ENCODE measurements at places on chromosomes 7 and 10.

DNA sequence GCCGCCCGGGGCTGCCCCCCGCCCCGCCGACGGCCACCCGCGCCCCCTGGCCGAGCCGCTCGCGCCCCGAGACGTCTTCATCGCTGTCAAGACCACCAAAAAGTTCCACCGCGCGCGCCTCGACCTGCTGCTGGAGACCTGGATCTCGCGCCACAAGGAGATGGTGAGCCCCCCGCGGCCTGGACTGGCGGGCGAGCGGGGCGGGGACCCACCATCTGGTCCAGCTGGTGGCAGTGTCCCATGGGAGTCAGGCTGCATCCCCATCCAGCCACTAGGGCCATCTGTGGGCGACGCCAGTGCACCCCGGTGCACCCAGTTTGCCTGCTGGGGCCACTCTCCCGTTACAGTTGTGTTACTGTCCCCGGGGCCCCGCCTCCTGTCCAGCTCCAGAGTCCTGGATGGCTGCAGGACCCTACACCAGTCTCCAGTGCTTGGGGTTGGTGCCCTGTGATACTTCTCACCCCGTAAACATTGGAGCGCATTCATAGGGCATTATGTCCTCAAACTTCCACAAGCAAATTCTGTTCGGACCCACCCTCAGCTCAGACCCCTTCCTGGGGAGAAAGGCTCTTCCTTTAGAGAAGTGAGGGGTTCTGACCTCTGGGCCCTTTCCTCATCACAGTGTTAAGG, 672 bp downstream of the LFNG start:
- no peak for DNase-seq

- DNase-seq: no peak
Observed at GRCh38 chr7:56538541-56539429, 422.6 kb upstream of the NUPR2 start.

DNA sequence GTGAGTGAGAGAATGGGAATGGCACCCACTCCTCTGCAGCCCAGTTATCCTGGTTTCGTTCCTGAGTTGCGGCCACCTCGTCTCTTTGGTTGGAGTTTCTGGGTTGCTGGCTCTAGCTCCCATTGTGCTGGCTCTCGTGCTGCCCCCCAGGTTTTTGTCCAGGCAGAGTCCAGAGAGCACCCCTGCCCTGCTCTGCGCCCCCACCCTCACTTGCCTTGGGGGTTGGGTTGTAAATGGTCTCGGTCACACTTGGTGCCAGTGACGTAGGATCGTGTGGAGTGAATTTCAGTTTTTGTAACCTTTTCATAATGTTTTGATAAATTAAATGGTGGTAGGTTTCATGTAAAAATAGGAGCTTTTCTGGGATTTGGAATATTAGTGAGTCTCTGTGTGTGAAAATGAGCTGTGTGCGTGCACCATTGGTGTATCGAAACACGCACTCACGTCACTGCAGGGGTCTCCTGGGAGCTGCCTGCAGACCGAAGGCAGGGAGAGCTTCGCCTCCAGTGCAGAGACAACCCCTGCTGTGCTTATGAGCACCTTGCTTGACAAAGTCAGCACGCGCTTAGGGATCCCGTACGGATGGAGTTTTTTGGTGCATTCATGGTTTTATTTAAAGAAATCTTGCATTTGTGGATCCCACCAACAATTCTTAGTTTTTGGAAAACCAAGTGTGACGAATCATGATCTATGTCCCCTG, 32.9 kb downstream of the PFKP start:
- DNase-seq: no peak

- DNase-seq: no peak
Observed at GRCh38 chr10:106301146-106301545, 863.4 kb downstream of the SORCS1 start.

DNA sequence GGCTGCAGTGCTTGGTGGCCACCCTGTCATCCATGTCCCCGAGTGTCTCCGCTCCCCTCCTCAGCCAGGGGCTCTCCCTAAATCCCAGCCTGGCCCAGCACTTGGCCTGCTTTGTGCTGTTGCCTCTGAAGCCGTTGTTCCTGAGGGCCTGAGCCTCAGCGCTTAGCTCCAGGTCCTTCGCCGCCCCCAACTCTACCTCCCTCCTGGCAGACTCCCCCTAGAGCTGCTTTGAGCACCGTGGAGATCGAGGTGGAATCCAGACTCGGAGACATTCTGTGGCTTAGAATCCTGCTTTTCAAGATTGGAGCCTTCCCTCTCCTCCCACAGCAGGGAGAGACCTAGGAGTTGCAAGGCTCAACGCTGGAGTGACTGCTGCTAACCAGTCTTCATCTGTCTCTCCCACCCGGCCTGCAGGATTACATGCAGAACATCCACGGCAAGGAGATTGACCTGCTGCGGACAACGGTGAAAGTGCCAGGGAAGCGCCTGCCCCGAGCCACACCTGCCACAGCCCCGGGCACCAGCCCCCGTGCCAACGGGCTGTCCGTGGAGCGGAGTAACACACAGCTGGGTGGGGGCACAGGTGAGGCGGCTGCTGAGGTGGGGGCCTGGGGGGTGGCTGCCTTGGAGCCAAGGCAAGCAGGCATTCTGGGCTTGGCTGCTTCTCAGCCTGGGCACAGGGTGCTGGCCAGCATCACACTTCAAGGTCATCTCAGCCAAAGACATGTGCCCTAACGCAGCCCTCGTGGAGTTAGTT, 33.3 kb downstream of the GBX1 start:
- DNase-seq: no peak

DNA sequence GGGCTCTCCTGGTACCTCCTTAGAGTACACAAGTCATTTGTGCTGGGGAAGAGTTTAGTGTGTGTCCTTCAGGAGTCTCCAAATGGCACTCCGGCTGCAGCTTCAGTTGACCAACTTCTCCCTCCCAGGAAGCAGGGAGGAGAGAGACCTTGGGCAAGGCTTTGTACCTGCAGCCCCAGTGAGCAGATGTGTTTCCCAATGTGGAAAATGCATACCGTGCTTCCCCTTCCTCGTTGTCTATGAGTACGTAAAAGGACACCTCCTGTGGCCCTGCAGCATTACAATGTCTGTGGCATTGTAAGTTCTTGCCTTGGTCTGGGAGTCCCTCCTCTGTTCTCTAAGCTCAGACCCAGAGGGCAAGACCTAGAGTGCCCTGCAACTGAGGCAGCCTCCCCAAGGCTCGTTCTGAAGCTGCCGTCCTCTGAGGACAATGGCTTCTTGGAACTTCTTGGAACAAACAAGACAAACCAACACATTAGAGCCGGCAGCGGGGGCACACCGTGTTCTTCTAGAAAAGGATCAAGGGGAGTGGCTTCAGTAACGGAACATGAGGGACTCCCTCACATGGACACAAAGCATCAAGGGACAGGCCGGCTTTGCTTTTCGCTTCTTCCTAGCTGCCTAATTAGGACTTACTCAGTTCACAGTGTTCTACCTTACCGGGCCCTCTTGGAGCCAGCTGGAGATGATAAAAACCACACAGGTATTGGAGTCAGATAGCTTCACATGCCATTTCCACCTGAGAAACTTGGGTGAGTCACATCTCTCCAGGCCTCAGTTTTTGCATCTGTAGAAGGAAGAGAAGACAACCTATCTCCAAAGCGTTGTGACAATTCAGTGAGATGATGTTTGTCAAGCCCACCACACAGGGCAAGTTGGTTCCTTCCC, 20.9 kb upstream of the PPA1 start:
- no peak for DNase-seq

- no peak for DNase-seq
Observed at GRCh38 chr10:121886997-121887622, 40.7 kb downstream of the ATE1 start.

- DNase-seq: no peak
Observed at GRCh38 chr7:133829336-133829897, 297.7 kb upstream of the LRGUK start.

DNA sequence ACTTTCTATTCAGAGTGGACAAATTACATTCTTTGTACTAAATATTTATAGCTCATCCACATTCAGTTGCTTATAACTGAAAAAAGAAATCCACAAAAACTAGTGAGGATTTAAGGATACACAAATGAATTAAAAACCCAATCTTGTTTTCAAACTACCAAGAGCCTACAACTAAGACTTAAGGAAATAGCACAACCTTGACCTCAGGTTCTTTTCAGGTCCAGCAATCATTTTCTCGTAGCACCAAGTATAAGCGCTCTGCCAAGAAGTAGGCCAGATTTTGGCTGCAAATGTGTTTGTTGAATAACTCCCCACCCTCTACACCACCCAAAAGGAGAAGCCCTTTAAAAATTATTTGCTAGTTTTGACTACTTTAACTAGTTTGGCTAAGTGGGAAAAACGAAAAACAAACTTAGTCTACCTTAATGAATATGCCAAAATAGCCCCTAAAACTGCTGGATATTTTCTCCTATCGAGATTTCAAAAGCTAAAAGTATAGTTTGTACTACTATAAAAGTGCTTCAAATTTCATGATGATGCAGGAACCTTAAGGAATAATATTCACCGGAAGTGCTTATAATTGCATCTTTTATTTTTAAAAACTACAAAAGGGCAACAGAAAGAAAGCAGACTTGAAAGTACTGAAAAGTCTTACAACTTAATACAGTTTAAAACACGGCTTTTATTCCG, 2.7 kb upstream of the KMT2E start:
- no peak for DNase-seq

DNA sequence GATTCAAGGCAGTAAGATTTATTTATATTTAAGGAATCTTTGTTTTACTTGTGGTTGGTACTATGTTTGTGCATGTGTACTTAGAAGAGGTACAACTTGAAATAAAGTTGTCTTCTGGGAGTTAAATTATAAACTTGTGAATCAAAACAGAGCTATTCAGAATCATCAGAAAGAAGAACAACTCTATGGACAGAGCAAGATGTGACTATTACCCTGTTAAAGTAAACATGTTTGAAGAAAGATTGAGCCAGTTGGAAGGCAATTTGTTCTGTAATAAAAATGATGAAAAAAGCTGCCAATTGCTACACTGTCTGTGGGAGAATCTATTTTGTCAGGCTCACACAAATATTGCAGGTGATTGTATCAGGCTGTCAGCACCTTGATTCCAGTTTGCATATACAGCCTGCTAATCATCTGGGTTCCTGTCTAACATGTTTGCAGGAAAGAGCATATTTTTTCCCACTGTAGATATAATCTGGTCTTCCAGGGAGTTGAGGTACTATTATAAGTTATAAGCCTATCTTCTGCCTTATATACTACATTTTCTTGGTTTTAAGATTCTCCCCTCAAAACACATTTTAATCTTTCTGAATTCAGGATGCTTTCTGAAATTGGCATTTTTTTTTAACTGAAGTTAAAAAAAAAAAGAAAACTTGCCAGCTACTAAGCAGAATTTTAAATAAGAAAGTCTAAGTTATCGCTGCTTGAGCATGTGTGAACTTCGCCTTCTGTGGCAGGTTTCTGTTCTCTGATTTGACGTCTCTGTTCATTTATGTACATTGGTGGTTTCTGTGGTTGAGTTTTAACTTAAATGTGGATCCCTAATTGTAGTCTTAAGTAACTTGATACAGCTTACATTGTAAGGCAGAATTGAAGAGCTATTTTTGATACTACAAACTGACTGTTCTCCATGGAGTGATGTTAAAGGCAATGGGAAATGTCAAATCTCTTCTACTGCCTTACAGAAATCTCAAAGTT, 46.0 kb downstream of the ZNRF2 start:
- no peak for DNase-seq

GRCh38 chr7:35694161-35694783, 663 bp downstream of the HERPUD2 start:
- no peak for DNase-seq

GRCh38 chr10:103451831-103452505, at the start of gene CALHM2:
TSS of gene CALHM2 (minus strand) at chr10:103452370. CDS start at chr10:103449941, 2,429 bp downstream.
- peak; percentile 44 for DNase-seq

- DNase-seq: no peak
Observed at GRCh38 chr7:118148930-118149329, 35.0 kb upstream of the LSM8 start.

GRCh38 chr10:110857265-110858171, 14.2 kb upstream of the PDCD4 start:
- no peak for DNase-seq

DNA sequence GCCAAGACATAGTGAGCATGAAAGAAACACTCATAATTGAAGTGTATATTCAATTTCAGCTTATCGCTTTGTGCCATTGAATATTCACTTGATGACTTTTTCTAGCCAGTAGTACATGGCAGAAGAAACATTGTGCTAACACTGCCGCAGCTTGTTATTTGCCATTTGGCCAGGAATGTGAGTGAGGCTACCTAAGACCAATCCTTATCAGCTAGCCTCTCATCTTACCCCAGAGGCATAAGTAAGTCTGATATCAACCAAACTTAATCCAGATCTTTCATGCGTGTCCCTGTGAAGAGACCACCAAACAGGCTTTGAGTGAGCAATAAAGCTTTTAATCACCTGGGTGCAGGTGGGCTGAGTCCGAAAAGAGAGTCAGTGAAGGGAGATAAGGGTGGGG, 586.0 kb upstream of the MBL2 start:
- no peak for DNase-seq

DNA sequence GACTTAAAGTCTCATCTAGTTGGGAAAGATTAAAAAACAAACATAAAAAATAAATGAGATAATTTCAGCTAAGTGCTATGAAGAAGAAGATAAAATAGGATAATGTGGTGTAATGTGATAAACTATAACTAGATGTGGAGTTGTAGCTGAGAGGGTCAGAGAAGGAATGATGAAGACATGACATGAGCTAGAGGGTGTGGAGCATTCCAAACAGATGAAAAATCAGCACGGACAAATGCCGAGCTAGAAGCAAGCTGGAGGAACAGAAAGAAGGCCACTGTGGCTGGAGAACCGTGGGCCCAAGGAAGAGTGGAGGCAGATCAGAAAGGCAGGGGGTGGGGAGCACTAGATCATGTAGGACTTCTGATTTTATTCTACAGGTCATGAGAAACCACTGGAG, 70.6 kb downstream of the CDK6 start:
- no peak for DNase-seq

GRCh38 chr7:92763636-92764423, 72.5 kb downstream of the CDK6 start:
- no peak for DNase-seq

DNA sequence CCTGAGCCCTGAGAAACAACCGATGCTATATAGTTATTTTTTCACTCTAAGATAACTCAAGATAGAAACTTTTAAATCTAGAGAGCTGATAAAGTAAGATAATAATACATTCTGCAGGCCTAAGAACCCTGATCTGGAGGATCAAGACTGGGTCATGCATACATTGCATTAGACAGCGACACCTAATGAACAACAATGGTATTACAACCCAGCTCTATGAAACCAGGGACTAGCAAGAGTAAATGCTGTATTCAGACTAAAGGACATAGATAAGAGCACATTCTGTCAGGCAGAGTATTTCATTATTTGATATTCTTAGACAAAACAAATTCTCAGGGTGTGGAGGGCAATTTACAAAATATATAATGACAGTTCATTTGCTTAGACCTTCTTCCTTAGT, 148.6 kb downstream of the GRK5 start:
- DNase-seq: no peak

- no peak for DNase-seq
Observed at GRCh38 chr7:1316086-1316485, 83.4 kb downstream of the UNCX start.

DNA sequence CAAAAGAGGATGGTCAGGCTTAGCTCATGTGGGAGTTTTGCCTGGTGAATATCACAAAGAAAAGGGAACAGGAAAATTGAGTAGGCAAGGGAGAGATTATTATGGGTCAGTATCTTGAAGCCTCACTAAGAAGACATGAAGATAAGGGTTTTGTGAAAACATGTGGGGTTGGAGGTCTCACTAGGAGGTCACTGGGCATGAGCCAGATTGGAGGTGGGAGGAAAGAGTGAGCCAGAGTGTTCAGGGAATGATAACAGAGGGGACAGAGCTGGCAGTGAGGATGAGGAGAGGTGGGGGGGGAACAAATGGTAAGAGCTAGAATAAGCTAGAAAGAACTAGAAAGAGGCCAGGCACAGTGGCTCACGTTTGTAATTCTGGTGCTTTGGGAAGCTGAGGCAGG, 374.3 kb downstream of the GRID1 start:
- no peak for DNase-seq

GRCh38 chr10:21318540-21319167, 206.8 kb downstream of the SKIDA1 start:
- DNase-seq: no peak

All from stimulated activated CD8-positive, alpha-beta memory T cell treated with anti-CD3 and anti-CD28 coated beads, Interleukin-4, amount 100 ng/mL, for 1 hour (primary cell).